ENCODE measurements at places on chromosomes 6 and 20. TPM values are rescaled to one million over a fixed set of nuclear protein-coding genes. Genes with fewer than 3 reads are reported as not detected.

Gene CNPY3
- total RNA-seq = 91.4 TPM

DNA sequence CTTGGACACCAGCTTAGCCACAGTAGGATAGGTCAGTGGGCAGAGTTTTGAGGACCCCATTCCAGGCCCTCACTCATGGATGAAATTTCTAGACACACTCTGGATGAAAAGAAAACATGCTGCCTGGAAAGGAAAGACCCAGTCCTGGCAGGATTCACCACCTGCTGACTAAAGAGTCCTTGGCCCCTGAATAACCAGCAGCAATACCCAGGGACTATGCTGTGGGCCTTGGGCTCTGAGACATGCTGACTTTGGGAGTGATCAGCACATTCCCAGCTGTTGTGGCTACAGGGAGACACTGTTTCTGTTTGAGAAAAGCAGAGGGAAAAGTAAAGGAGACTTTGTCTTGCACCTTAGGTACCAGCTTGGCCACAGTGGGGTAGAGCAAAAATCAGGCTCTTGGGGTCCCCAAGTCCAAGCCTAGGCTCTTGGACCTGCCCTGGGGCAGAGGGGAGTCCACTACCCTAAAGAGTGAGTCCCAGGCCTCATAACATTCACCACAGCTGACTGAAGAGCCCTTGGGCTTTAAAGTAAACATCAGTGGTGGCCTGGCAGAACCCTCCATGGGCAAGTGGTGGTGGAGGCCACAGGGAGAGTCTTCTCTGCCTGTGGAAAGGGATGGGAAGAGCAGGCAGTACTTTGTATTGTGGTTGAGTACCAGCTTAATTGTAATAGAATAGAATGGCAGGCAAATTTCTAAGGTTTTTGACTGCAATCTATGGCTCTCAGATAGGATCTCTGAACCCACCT, 516.8 kb downstream of the BCKDHB start:
- H3K4me1 ChIP-seq = no peaks in the 10 kb centered on the region
- no peak for DNase-seq
- no peaks in the 10 kb centered on the region for H3K36me3 ChIP-seq
- no peak overlapping the region for H3K27ac ChIP-seq
- no peak overlapping the region for H3K4me3 ChIP-seq

Gene TNNC2
- total RNA-seq = not detected

DNA sequence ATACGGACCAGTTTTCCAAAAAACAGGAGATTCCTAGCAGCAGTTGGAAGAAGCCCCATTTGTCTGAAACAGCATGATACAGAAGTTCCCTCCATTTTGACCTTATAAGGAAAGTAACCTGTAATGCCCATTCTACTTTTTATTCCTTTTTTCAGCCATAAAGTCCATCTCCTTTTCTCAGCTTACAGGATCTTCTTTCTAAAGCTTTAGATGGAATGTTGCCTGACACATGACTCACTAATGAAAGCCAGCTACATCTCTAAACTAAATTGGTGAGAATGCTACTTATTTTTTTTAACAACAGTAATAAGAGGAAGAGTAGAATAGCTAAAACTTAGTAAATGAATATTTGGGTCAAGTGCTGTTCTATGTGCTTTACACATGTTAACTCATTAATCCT, 234.1 kb downstream of the CDH26 start:
- no peak overlapping the region for H3K4me3 ChIP-seq
- H3K36me3 ChIP-seq = no peaks in the 10 kb centered on the region
- H3K27ac ChIP-seq = no peak overlapping the region
- no peak for DNase-seq
- H3K27me3 ChIP-seq = peaks cover 9% of the 10 kb centered on the region

GRCh38 chr20:7274870-7275269, 507.4 kb downstream of the BMP2 start:
- H3K27me3 ChIP-seq = no peaks in the 10 kb centered on the region
- no peak for DNase-seq
- no peak overlapping the region for H3K4me3 ChIP-seq
- H3K27ac ChIP-seq = no peak overlapping the region

Gene IL17A
- total RNA-seq = not detected

- H3K36me3 ChIP-seq = peaks cover 57% of the 10 kb centered on the region
- DNase-seq = no peak
- H3K27ac ChIP-seq = no peak overlapping the region
- peaks cover 17% of the 10 kb centered on the region for H3K4me1 ChIP-seq
- H3K27me3 ChIP-seq = no peaks in the 10 kb centered on the region
Measured at GRCh38 chr6:142773324-142773723, 171.7 kb downstream of the HIVEP2 start.

GRCh38 chr6:106629103-106629858, at the start of the genes QRSL1 and RTN4IP1:
Gene QRSL1 (plus strand): TSS chr6:106629578. CDS start chr6:106629682, 104 bp downstream.
Gene RTN4IP1 (minus strand): TSS chr6:106629498. CDS start chr6:106629021, 477 bp downstream.
- DNase-seq = peak; percentile 81
- H3K27ac ChIP-seq = peak within 1 kb of the TSS; percentile 99
- no peaks in the 10 kb centered on the region for H3K27me3 ChIP-seq
- peak within 1 kb of the TSS; percentile 98 for H3K4me3 ChIP-seq

- no peak overlapping the region for H3K27ac ChIP-seq
- no peaks in the 10 kb centered on the region for H3K36me3 ChIP-seq
- H3K4me1 ChIP-seq = no peaks in the 10 kb centered on the region
- no peak overlapping the region for H3K4me3 ChIP-seq
- peaks cover 9% of the 10 kb centered on the region for H3K27me3 ChIP-seq
Measured at GRCh38 chr20:10728873-10729670, 55.3 kb upstream of the JAG1 start.

DNA sequence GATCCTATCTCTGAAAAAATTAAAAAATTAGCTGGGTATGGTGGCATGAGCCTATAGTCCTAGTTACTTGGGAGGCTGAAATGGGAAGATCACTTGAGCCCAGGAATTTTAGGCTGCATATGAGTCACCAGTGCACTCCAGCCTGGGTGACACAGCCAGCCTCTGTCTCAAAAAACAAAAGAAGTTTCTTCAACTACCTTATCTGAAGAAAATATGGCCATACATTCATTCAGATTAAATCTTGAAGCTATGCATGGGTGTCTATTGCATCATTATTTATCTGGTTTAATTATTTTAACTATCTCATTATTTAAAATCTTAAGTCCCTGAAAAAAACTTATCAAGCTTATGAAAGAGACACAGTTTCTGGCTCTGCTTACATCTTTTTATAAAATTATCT, 204.1 kb downstream of the SIM1 start:
- H3K4me1 ChIP-seq = peaks cover 4% of the 10 kb centered on the region
- peaks cover 4% of the 10 kb centered on the region for H3K27me3 ChIP-seq
- no peaks in the 10 kb centered on the region for H3K36me3 ChIP-seq
- no peak for DNase-seq
- H3K4me3 ChIP-seq = no peak overlapping the region
- no peak overlapping the region for H3K27ac ChIP-seq

DNA sequence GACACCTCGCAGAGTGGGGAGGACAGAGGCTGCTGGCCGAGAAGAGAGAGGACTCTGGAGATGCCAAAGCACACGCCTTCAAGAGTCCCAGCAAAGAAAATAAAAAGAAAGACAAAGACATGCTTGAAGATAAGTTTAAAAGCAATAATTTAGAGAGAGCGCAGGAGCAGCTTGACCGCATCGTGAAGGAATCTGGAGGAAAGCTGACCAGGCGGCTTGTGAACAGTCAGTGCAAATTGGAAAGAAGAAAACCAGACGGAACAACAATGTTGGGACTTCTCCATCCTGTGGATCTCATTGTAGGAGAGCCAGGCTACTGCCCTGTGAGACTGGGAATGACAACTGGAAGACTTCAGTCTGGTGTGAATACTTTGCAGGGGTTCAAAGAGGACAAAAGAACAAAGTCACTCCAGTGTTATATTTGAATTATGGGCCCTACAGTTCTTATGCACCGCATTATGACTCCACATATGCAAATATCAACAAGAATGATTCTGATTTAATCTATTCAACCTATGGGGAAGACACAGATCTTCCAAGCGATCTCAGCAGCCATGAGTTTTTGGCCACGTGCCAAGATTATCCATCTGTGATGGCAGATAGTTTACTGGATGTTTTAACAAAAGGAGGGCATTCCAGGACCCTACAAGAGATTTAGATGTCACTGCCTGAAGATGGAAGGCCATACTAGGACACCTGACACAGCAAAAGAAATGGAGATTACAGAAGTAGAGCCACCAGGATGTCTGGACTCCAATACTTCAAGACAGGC, 52.2 kb downstream of the REV3L start:
- peaks cover 22% of the 10 kb centered on the region for H3K4me1 ChIP-seq
- DNase-seq = no peak
- no peak overlapping the region for H3K4me3 ChIP-seq

DNA sequence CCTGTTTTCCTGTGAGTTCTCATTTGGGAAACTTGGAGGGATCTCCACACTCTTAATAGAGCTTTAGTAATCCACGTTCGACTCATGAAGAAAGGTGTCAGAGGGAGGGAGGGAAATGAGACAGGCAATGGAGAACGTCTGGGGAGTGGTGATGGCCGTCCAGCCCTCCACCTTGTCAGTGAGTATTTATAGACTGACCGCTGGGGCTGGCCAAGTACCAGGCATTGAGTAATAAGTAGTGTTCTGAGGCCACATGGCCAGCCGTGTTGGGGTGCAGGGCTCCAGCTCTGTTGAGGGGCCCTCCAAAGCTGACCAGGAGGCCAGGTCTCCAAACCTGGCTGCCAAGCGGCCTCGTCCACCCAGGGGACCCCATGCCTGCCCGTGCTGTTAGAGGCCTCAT, 11.3 kb upstream of the DSN1 start:
- DNase-seq = no peak
- no peak overlapping the region for H3K27ac ChIP-seq

Gene SUMO4
- total RNA-seq = 9.3 TPM

DNA sequence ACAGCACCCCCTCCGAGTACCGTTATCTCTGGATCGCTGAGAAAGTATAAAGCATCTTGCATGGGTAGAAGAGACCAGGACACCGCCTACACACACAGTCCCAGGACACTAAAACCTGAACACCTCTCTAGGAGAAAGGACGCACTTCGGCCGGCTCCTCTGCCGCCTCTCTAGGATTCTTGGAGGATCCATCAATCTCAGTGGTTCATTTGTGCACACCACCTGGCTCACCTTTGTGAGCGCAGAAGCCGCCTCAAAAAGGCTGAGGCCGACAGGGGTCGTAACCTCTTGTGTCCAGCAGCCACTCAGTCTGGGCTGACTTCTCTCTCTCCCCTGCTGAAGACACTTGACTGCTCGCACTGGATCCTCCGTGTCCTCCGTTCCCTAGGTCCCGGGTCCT, 13.5 kb downstream of the ZSCAN23 start:
- no peaks in the 10 kb centered on the region for H3K27me3 ChIP-seq
- H3K36me3 ChIP-seq = peaks cover 30% of the 10 kb centered on the region
- DNase-seq = no peak
- no peak overlapping the region for H3K4me3 ChIP-seq

GRCh38 chr20:31705191-31705590, 17.5 kb downstream of the BCL2L1 start:
- no peaks in the 10 kb centered on the region for H3K27me3 ChIP-seq
- no peak overlapping the region for H3K27ac ChIP-seq
- peaks cover 58% of the 10 kb centered on the region for H3K36me3 ChIP-seq
- DNase-seq = no peak
- H3K4me3 ChIP-seq = no peak overlapping the region

GRCh38 chr6:38320358-38320757, 319.4 kb downstream of the BTBD9 start:
- H3K27me3 ChIP-seq = no peaks in the 10 kb centered on the region
- no peak for DNase-seq
- H3K27ac ChIP-seq = no peak overlapping the region
- no peaks in the 10 kb centered on the region for H3K4me1 ChIP-seq
- peaks cover 2% of the 10 kb centered on the region for H3K36me3 ChIP-seq
- H3K4me3 ChIP-seq = no peak overlapping the region

GRCh38 chr6:148593813-148594170, 153.0 kb upstream of the UST start:
- H3K4me1 ChIP-seq = peaks cover 3% of the 10 kb centered on the region
- H3K27me3 ChIP-seq = peaks cover 5% of the 10 kb centered on the region
- H3K27ac ChIP-seq = no peak overlapping the region
- DNase-seq = no peak
- no peak overlapping the region for H3K4me3 ChIP-seq
- no peaks in the 10 kb centered on the region for H3K36me3 ChIP-seq

Gene CDC40
- 33.3 TPM for total RNA-seq

- H3K36me3 ChIP-seq = peaks cover 9% of the 10 kb centered on the region
- no peak overlapping the region for H3K4me3 ChIP-seq
- no peaks in the 10 kb centered on the region for H3K4me1 ChIP-seq
- H3K27me3 ChIP-seq = no peaks in the 10 kb centered on the region
Measured at GRCh38 chr20:3646067-3646440, 17.1 kb downstream of the GFRA4 start.

- no peaks in the 10 kb centered on the region for H3K4me1 ChIP-seq
- no peak for DNase-seq
- no peaks in the 10 kb centered on the region for H3K36me3 ChIP-seq
- no peak overlapping the region for H3K4me3 ChIP-seq
Measured at GRCh38 chr6:156114541-156114940, 658.9 kb upstream of the NOX3 start.

GRCh38 chr6:149052350-149053106, 265.0 kb upstream of the TAB2 start:
- no peak overlapping the region for H3K4me3 ChIP-seq
- H3K36me3 ChIP-seq = peaks cover 9% of the 10 kb centered on the region
- no peak overlapping the region for H3K27ac ChIP-seq
- H3K4me1 ChIP-seq = peaks cover 21% of the 10 kb centered on the region
- H3K27me3 ChIP-seq = peaks cover 3% of the 10 kb centered on the region

Gene MLN
- total RNA-seq = not detected

GRCh38 chr6:35300848-35301247, 3.2 kb downstream of the DEF6 start:
- peak overlapping the region; percentile 89 for H3K4me3 ChIP-seq
- no peaks in the 10 kb centered on the region for H3K27me3 ChIP-seq
- peaks cover 30% of the 10 kb centered on the region for H3K36me3 ChIP-seq
- DNase-seq = no peak
- peaks cover 58% of the 10 kb centered on the region for H3K4me1 ChIP-seq

GRCh38 chr6:31836474-31837368, 9.2 kb downstream of the HSPA1B start:
- no peaks in the 10 kb centered on the region for H3K27me3 ChIP-seq
- peak overlapping the region; percentile 93 for H3K27ac ChIP-seq
- DNase-seq = no peak
- peak overlapping the region; percentile 84 for H3K4me3 ChIP-seq

DNA sequence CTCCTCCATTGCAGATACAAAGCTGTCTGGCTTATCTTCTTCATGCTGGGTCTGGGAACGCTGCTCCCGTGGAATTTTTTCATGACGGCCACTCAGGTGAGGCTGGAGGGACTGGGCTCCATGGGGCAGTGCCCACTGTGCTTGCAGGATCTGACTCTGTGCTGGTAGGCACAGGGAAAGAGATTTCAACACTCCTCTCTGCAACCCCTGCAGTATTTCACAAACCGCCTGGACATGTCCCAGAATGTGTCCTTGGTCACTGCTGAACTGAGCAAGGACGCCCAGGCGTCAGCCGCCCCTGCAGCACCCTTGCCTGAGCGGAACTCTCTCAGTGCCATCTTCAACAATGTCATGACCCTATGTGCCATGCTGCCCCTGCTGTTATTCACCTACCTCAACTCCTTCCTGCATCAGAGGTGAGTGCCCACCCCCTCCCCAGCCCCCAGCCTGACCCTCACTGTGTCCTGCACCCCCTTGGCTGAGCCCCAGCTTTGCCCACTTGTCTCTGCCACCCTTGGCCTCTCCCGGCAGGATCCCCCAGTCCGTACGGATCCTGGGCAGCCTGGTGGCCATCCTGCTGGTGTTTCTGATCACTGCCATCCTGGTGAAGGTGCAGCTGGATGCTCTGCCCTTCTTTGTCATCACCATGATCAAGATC, 6.1 kb downstream of the SLC29A1 start:
- H3K36me3 ChIP-seq = peaks cover 5% of the 10 kb centered on the region
- peaks cover 21% of the 10 kb centered on the region for H3K4me1 ChIP-seq
- no peak overlapping the region for H3K4me3 ChIP-seq
- H3K27ac ChIP-seq = no peak overlapping the region

Data from activated naive CD8-positive, alpha-beta T cell treated with anti-CD3 and anti-CD28 coated beads, Interleukin-2, amount 10 ng/mL, durations not matched to agents 7 days and 5 days (primary cell).